ENCODE measurements at places on chromosomes 7 and 10.

GRCh38 chr10:60576130-60577069, 186.7 kb upstream of the ANK3 start:
- DNase-seq = no peak

GRCh38 chr10:97444212-97444611, 1.6 kb downstream of the EXOSC1 start:
- no peak for DNase-seq

- DNase-seq = no peak
Measured at GRCh38 chr7:14322724-14323123, 333.3 kb upstream of the ETV1 start.

DNA sequence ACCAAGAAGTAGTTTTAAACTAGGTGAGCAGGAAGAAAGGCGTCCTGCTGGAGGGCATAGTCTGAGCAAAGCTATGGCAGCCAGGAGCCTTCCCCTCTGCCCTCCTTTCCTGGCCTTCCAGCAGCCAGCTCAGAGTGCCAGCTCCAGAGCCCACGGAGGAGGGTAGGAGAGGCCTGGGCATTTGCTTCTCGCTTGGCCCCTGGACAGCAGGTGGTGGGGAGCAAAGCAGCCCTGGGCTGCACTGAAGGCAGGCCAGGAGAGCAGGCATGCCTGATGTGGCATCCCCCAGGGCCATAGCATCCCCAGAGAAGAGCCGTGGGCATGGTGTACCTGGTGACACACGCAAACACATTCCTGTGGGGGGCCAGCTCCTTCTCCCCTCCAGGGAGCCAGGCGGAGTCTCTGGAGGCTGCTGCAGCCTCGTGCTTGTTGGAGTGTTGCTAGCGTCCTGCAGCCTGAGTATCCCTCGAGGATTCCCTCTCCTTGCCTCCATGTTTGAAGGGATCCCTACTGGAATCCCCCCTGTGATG, 43.9 kb downstream of the CDH23 start:
- DNase-seq = no peak

GRCh38 chr7:29224726-29225125, 30.2 kb downstream of the CHN2 start:
- no peak for DNase-seq

GRCh38 chr10:117801691-117802090, 245.1 kb downstream of the RAB11FIP2 start:
- no peak for DNase-seq

DNA sequence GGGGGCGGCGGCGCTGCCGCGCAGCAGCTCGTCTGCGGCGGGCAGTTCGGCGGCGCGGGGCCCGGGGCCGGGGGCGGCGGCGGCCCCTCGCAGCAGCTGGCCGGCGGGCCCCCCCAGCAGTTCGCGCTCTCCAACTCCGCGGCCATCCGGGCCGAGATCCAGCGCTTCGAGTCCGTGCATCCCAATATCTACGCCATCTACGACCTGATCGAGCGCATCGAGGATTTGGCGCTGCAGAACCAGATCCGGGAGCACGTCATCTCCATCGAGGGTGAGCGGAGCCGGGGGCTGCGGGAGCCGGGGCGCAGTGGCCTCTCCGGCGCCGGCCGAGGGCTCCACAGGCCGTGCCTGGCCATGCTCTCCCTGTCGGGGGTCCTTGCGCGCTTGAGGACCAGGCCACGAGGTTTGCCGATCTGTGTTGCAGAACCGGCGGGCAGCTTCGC, 548 bp downstream of the AGAP3 start:
- peak; percentile 38 for DNase-seq

DNA sequence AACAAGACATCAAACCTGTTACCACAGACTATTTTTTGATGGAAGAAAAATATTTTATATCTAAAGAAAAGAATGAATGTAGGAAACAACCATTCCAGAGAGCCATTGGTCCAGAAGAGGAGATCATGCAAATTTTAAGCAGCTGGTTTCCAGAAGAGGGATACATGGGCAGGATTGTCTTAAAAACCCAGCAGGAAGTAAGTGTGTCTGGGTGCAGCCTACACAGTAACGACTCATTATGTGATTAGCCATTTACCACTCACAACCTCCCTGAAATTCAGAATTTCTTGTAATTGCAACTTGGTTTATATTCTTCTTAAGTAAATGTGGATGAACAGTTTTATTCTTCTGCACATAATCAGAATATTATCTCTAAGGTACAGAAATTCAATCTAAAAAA, 46.2 kb downstream of the NOC3L start:
- DNase-seq = no peak

DNA sequence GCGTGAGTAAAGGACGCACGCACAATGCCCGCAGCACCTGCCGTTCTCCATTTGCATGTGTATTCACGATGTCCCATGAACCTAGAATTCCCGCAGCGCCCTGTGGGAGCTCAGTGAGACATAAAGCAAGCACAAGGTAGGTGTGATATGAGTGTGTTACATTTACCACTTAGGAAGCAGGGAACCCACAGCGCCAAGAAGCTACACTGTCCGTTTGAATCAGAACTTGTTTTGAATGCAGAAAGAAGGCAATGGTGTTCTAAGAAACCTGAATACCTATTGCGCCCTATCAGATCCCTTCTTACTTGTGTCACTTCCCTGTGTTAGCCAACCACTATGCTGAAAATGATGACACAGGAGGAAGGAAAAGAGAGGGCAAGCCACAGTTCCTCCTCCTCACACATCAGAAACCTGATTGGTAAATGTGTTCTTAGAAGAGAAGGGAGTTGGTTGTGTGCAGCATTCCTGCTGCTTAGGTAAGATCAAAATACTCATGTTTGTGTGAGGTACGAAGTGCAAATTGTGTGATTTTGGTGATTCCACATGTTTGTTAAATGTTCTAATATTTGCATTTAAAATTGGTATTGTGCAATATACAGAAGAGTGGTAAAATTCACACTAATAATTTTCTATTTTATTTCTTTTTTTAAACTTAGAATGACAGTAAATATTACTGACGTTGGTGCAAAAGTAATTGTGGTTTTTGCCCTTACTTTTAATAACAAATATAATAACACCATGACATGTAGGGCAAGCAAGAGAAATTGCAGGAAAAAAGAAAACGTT, 185.4 kb downstream of the SEC23IP start:
- no peak for DNase-seq

GRCh38 chr7:71851776-71852498, 560.2 kb downstream of the CALN1 start:
- no peak for DNase-seq

DNA sequence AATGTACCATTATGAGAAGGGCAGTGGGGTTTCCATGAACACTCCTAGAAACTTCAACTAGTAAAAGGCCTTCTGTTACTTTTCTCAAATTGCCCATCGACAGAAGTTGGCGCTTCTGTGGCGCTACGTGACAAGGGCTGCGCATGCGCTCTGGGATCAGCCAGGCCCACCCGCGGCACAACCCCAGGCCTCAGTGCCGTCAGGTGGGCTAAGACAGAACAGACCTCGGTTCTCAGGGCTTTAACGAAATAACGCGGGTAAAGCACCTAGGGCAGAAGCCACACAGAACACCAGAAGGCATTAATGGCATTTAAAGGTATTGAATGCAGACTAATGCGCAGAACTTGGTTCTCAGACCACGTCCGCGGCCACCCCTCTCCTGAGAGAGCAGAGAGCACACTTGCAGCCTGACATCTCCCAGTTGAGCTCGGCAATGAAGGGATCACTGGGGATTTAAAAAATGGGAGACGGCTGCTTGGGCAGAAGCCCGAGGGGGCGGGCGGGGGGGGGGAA, 67.6 kb upstream of the CTNNA3 start:
- peak; percentile 78 for DNase-seq

DNA sequence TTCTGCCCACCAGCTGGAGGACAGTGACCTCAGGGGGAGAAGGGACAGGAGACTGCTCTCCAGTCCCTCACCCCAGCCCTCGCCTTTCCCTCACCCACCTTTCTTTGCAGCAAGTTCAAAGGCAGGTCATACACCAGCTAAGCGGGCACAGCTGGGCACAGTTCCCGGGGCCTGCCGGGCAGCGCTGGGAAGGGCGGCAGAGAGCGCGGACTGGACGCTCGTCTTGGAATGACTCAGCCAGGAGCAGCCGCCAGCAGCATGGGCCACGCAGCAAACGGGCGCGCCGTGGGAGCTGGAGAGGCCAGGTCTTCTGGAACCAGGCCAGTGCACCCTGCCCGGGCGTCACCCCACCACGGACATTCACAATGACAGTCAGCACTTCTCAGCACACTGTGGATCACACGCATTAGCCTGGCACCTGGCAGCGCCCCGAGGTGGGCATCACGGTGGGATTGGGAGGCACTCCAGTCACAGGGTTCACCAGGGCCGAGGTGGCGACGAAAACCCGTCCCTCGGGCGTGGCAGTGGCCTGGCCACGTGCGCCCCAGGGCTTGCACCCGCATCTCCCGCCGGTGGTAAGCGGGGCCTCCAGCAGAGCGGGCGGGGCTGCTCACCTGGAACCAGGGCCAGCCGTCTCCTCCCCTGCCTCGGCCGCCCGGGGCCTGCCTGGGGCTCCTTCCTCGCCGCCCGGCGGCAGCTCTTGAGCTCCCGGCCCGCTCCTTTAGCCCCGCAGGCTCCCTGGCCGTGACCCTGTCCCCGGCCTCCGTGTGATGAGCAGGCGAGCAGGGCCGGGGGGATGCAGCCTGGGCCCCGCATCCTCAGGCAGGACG, 29.0 kb upstream of the WDFY4 start:
- DNase-seq = no peak

DNA sequence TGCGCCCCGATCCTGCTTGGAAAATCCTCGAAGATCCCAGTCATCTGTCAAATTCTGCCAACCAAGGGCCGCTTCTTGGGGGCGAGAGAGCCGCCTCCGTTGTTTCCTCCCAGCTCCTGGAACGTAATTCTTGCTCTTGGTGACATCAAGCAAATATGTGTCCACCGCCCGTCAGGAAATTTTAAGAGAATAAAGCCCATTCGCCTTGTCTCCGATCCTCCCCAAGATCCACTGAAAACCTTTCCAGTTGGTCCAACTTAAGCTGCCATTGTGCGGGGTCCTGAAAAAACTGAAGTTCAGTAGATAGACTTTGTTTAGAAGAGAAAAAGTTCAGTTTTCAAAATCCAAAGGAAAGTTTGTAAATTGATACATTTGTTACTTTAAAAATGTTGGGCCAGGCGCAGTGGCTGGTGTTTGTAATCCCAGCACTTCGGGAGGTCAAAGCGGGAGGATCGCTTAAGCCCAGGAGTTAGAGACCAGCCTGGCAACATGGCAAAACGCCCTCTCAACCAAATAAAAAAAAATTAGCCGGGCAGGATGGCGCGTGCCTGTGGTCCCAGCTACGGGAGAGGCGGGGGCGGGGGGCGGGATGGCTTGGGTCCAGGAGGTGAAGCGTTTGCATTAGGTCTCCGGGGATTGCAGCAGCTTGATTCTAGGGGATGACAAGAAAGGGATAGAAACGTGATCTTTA, 1.0 kb upstream of the ZNF800 start:
- DNase-seq = no peak

GRCh38 chr7:130371046-130371445, 9.2 kb upstream of the CPA1 start:
- DNase-seq = no peak

DNA sequence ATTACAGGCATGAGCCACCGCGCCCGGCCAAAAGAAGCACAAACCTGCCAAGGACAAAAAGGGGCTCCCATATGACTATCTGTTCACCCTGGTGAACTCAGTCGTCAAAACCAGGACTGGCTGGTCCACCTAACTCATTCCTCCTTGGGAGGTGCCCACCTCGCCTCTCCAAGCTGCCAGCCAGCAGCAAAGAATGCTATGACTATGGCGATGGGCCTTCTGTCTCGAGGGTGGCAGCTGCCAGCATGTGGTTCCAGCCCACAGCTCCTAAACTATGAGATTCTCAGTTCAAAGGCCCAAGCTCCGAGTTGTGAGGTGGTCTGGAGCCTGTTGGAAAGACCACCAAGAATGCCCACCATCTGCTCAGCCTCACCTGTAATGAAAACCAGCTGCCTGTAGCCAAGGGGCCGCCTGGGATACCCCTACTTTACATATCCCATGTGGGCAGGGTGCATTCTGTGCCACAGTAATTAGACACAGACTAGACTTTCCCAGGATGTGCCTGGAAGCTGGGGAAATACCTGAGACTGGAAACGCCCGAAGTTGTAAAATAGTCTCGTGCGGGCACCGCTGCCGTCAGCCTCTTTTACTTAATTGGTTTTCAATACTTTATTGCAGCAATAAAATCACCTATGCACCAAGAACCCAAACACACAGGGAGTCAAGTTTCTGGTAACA, 71.1 kb downstream of the ZRANB1 start:
- no peak for DNase-seq

DNA sequence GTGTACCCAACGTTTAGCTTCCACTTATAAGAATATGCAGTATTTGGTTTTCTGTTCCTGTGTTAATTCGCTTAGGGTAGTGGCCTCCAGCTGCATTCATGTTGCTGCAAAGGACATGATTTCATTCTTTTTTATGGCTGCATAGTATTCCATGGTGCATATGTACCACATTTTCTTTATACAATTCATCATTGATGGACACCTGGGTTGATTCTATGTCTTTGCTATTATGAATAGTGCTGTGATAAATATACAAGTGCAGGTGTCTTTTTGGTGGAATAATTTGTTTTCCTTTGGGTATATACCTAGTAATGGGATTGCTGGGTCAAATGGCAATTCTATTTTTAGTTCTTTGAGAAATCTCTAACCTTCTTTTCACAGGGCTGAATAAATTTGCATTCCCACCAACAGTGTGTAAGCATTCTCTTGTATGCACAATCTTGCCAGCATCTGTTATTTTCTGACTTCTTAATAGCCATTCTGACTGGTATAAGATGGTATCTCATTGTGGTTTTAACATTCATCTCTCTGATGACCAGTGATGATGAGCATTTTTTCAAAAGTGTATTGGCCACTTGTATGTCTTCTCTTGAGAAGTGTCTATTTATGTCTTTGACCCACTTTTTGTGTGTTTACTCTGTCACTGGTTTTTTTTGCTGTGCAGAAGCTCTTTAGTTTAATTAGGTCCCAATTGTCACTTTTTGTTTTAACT, 72.5 kb upstream of the CC2D2B start:
- DNase-seq = no peak

All from activated naive CD4-positive, alpha-beta T cell treated with Interleukin-2 at 50 U/mL for 16 hours (primary cell).